ENCODE measurements at places on chromosomes 3 and 15.

GRCh38 chr3:79983118-79983517 lies 215.3 kb upstream of the ROBO1 start:
- no peak for DNase-seq

DNA sequence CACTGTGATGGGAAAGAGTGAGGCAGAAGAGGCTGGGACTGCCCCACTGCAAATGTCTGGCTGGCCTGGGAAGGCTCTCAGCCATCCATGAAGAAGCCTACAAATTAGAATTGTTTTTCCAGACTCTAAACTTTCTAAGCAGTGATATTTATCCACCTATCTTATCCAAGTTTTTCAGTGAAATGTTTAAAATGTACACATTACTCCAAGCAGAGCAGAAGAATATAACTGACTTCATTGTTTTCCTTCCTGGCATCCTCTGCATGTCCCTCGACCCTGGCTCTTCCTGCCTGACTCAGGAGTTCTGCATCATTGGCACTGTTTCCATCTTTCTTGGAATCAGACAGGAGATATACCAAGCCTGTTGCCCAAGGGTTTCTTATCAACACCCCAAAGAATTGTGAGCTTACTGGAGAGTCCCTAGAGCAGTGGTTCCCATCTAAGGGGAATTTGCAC lies 401.5 kb upstream of the PROK2 start:
- no peak for DNase-seq

GRCh38 chr3:127787571-127788365 lies 34.5 kb downstream of the MGLL start:
- DNase-seq, result no peak

GRCh38 chr3:56137415-56137814 lies 330.9 kb downstream of the ERC2 start:
- DNase-seq, result no peak

DNA sequence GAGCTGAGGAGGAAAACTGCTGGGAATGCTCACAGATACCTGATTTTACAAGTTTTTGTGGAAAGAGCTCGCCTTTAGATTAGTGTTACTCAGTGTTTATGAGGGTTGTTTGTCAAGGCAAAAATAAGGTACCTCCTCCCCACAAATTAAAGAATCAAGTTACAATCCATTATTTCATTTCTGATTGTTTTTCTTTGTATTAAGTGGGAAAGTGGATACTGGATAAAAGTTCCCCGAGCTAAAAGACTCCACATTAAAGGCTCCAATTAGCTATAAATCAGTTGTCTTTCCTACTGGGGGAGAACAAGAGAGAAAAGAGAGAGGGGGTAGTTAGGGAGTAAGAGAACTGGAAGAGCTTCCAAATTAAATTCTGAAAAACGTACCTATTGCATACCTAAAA lies 1.9 kb downstream of the ALDH1A2 start:
- no peak for DNase-seq

DNA sequence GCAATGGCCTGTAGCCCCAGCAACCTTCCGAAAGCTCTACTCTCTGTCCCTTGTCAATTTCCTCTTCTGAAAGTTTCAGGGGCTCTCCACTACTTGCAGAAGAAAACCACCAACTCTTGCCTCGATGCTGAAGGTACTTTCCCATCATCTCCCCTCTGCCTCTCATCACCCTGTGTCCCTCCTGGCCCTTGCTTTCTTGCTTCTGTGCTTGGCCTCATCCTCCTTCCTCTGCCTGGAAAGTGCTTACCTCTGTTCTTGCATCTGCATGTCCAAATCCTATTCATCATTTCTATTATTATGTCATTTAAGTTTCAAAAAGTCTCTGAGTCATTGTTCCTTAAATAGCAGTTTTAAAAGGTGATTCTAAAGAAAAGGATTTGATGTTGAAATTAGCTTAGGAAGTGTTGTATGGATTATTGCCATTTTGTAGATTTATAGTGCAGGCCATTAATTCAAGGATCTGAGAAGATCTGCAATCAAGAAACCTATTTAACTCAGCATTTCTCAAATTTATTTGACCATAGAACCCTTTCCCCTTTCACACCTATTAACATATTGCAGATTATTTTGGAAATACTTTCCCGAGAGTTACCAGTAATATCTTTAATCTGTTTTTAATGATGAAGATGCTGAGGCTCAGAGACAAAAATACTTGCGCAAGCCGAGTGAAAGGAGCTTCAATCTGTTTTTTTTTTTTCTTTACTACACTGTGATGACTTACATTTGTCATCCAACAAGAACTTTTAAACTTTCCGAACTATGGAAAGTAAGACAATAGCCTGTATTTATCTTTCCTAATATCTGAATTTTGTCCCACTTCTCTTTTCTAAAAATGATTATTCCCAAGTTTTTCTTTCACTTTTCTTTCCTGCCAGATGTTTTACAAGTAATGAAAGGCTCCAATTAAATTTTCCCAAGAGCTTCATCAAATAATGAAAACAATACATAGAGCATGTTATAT lies 22.3 kb upstream of the CFAP161 start:
- DNase-seq, result no peak

DNA sequence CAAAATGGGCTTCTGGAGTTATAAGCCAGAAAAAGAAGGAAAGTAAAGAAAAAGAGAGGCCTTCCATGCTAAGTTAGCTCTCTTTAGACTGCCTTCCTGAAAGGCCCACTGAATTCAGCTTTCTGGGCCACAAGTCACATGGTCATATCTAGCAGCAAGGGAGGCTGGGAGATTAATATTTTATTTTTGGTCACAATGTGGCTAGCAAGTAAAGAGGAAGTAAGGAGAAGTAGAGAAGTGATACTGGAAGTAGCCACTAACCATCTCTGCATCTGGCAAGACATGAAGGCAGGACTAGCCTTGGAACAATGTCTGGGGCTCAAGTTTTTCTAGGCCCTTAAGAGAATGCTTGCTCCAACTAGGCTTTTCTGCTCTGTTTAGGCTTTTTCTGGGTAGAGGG lies 81.8 kb upstream of the UBE2E1 start:
- DNase-seq, result no peak

GRCh38 chr15:74200412-74200815 lies 2.2 kb downstream of the STRA6 start:
- DNase-seq, result no peak

DNA sequence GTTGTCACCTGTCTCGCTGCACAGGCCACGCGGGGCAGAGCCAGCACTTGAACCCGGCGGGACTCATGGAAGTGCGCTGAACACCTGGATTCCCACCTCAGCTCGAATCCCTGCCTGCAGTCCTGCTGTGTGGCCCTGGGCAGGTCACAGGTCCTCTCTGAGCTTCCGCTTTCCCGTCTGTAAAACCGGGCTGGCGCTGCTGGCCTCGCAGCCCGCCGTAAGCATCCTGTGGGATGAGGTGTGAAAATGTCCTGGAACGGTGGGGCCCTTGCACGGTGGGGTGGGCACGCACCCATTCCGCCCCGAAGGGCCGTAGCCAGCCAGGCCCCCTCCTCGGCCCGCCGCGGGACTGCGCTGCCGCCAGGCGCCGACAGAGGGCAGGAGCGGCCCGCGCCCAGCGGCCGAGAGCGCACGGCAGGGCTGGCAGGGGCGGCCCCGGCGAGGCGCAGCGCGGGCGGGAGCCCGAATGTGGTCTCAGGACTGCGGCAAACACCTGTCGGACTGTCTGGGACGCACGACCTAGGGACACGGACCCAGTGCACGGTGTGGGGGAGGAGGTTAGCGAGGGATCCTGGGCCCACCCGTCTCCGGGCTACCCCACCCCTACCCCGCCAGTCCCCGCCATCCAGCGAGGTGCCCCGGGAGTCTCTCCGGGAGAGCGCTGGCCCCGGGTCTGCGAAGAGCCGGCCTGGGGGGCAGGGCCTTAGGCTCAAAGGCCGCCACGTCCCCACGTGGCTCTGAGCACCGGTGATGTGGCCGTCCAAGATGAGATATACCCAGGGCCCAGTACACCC lies 40.4 kb downstream of the DNAJB8 start:
- peak; percentile 63 for DNase-seq

- no peak for DNase-seq
These were observed 14.0 kb downstream of the PLXNA1 start for GRCh38 chr3:126996905-126997304.

GRCh38 chr15:98906712-98907083 lies 100.9 kb downstream of the PGPEP1L start:
- peak; percentile 22 for DNase-seq

DNA sequence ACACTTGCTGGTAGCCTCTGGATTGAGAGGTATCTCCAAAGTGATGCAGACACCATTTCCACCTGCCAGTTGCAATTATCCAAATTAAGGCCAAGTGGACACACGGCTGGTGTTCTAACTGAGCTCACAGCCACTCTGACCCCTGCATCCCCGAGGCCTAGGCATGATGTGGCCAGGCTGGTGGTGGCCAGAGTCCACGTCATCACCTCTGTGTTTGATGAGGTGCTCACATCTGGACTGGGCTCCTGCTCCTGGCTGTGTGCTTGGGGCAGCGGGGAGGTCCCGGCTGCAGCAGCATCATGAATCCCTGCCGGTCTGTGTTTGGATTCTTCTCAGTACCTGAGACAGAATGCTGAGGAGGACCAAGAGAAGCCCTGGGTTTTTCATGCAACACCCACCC lies 4.9 kb downstream of the OXTR start:
- no peak for DNase-seq

DNA sequence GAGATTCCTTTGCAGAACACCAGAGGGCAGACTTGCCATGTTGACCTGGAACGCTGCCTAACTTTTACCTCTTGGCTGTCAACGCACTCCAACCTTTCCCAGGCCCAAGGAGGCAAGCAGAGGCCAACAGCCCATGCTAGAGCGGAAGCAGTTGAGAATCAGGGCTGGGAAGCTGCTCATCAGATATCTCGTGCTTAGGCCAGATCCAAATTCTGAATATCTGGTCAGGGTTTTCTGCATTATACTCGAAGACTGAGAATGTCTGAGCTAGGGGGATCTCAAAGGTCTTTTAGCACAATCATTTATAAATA lies 2.5 kb downstream of the XIRP1 start:
- peak; percentile 73 for DNase-seq

DNA sequence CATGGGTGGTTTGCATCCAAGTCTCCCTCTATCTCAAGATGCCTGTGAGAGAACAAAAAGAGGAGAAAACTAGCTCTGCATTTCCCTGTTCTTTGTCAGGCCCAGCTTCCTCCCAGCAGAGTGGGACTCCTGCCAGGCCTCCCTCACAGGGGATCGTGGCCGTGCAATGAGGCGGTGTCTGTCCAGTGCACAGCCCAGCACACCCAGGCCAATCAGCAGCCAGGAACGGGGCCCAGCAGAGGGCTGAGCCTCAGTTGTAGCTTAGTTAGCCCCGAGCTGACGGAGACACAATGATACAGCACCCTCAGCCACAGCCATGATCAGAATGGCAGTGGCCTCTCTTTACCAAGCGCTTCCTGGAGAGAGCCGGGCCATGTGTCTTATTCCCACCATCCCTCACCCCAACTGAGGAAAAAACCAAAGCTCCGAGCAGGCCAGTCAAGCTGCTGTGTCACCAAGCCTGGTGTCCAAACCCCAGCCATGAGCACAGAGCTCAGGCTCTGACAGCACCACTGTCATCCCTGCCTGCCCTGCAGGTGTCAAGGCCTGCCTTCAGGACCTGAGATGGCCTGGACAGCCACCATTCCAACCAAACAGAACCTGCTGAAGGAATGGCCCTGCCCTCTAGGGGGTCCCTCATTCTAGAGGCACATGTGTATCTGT lies 71.1 kb downstream of the DNAJB8 start:
- DNase-seq, result no peak

DNA sequence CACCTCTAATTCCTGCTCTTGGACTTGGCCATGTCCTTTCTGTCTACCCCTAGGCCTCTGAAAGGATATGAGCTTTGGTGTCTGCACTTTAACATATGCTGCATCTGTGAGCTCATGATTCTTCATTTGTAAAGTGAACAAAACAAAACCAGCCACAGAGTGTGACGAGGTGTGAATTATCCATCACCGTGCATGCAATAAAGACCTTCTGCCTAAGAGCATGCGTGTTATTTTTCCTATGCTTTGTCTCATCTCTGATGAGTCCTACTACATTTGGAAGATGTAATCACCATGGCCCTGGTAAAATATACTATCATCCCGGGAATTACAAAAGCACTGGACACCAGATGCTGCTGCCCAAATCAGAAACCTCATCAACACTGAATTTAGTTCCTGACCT lies 103.5 kb upstream of the KCNAB1 start:
- DNase-seq, result no peak

DNA sequence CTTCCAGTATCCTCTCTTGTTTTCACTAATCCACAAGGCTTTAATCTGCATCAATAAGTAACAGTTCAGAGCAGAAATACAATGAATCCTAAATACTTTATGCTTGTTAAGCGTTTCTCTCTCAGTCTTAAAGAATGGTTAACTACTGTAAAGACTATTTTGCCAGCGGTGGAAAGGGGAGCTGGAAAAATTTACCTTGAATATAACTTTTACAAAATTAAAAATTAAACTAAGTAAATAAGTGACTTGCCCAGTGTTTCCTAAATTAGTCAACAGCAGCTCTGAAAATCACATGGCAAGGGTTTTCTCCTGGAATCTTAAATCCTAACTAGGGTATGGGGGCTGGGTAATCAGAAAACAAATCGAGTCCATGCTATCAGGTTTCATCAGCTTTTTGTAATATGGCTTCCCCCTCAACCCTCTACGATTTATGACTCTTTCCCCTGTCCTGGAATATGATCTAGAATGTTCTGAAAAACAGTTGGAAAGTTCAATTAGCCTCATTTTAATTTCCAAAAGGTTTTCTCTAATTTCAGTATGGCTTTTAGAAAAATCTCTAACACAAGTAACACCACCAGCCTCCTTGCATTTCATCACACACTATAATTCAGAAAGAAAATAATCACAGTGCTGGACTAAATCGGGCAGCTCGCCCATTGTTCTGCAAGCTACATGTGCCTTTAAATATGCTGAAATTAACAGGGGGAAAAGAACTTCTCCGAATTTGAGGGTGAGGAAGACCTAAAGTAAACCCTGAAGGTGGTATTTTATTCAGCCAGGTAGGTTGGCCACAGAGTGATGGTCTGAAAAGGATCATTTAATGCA lies 133.5 kb downstream of the ADAMTS9 start:
- DNase-seq, result no peak

DNA sequence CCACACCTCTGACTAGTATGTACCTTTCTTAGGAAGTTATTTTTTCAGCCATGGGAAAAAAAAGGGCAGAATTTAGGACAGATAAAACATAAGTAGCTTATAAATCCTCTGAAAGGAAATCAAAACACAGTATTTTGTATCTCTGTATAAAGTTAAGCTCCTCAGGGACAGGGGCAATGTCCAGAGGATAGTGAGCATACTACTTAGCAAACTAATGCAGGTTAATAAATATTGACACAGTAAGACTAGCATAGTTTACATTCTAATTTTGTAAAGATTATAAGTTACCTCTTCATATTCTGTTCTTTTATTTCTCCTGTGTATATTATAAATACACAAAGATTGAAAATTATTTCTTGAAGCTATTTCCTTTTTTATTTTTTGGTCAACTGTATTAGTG lies 2.1 kb downstream of the UBE3A start:
- no peak for DNase-seq

- DNase-seq, result no peak
These were observed 11.0 kb downstream of the SHOX2 start for GRCh38 chr3:158095111-158095813.

DNA sequence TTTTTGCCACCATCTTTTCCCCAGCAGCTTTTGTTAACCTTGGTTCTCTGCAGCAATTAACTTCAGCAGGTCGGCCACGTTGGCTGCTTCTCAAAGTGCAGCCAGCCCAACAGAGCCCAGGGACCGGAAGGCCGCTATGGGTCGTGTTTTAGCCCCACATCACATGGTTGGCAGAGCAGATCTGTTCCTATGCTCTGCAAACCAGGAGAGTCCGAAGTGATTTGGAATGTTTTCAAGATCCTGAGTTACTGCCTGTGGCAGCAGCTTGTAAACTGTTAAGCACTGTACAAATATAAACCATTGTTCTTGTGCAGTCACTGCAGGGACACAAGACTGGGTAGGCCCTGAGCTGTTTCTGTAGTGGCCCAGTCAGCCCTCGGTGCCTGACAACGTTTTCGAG lies 69.6 kb upstream of the MYZAP start:
- DNase-seq, result no peak
